ENCODE measurements at places on chromosomes 1 and 21.

- DNase-seq = no peak
Measured at GRCh38 chr1:74715236-74715502, 17.7 kb downstream of the CRYZ start.

DNA sequence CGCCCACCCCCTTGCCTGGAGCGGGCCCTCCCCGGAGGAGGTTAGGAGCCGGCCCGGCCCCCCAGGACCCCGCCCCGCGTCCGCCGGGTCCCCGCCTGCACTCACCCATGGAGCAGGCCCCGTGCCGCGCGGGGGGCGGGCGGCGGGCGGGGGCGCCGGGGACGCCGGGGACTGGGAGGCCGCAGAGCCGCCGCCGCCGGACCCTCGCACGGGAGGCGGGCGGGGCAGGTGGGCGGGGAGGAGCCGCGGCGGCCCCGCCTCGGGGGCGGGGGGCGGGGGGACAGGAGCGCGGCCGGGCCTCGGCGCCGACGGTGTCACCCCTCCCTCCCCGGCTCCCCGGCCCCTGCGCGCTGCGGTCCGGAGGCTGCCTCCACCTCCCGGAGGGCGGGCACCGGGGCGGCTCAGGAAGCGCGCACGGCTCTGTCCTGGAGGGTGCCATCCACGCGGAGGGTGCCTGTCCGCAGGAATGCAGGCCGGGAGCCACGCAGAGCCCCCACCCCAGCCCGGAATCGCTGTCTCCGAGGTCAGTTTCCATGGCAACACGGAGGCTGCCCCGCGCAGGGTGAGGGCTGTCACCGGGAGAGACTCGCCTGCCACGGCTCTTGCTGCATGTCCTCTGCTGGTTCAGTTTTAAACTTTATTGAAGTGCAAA, 5.9 kb upstream of the PLEKHG5 start:
- DNase-seq = peak; percentile 36

GRCh38 chr1:7993593-7994479, 32.3 kb downstream of the ERRFI1 start:
- no peak for DNase-seq

GRCh38 chr1:186628910-186629309, 51.3 kb downstream of the PTGS2 start:
- no peak for DNase-seq

DNA sequence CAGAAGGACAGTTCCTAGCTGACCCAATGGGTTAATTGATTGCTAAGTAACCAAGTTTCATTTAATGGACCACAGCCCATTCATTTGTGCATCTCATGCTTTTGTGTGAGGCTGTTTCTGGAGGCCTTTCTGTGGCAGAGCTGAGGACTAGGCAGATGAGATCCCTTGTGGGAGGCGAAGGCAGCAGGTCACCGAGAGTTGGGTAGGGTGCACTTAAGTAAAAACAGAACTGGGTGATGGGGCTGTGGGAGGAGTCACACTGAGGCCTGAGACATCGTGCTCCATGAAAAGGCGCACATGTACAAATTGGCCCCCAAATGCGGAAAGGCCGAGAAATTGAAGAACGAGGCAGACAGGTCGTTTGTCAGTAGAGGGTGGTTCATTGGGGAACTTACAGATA, 60.9 kb downstream of the S100B start:
- DNase-seq = no peak

DNA sequence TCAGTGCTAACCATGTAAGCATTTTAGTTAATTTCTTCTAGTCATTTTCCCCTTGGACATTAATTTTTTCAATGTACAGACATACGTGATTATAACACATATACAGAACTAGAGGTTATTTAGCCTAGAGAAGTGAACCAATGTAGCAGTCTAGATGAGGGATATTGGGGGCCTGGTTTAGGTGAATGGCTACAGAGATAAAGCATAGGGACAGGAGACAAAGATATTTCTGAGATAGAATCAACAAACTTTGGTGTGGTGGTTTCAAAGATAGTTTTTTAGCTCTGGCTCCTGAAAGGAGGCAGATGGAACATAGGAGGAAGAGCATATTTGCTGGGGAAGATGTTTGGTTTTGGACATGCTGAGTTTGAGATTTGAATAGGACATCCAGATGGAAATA, 23.0 kb downstream of the RLF start:
- no peak for DNase-seq

- DNase-seq = no peak
Measured at GRCh38 chr1:114114185-114115094, 39.2 kb downstream of the SYT6 start.

GRCh38 chr1:41386196-41386663, 25.0 kb downstream of the FOXO6 start:
- DNase-seq = no peak

DNA sequence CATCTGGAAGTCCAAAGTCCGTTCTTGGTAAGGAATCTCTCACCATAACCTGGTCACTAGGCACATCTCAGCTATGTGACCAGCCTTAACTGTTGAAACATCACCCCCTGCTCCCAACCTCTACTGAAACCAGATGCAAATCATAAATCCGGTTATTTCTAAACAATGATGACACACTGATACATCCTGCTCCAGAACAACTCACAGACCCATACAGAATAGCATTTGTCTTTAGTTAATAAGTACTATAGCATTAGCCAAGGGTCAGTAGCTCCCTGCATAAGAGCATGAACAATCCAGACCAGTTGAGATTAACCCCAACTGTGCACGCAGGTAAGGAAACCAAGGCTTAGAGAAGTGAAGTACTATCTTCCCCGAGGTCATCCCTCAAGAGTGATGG, 38.0 kb upstream of the KCTD3 start:
- no peak for DNase-seq

- DNase-seq = no peak
Measured at GRCh38 chr1:8875216-8875861, 3.1 kb downstream of the ENO1 start.

GRCh38 chr1:206685334-206685768, 646 bp downstream of the MAPKAPK2 start:
- no peak for DNase-seq

DNA sequence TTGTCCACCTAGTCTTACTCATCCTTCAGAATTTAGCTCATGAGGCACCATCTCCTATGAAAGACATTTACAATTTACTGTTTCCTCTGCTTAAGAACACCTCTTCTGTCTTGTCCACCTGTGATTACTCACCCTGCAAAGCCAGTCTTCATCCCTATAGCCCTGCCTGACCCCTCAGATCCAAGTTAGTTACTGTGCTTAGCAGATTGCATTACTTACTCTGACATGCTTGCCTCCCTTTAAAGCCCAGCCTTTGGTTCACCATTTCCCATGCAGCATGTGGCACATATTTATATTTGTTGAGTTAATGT, 60.9 kb upstream of the VCAM1 start:
- no peak for DNase-seq

- no peak for DNase-seq
Measured at GRCh38 chr1:13697738-13698137, 2.2 kb upstream of the PRDM2 start.

DNA sequence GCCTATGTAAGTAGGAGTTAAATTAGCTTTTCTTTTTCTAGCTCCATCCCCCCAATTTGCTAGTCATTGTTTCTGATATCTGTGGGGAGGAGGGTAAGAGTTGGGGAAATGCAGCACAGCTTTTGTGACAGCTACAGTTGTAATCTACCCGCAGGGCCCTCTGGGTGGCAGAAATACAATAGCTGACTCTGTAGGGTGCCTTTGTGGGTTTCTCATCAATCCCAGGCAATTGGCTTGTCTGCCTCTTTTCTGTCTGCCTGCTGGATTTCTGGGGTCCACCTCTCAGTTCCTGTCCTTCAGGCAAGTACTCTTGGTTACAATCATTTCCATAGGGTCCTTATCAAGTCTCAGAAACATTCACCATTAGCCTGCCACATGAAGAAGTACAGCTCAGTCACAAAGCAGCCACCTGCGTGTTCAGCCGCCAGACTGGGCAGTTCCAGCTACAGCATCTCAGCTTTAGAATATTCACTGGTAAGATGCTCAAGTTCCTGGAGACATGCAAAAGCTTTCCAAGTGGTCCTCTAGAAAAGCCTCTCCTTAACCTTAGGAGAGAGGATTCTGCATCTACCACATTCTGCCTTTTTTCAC, 19.2 kb upstream of the SLC44A5 start:
- no peak for DNase-seq

DNA sequence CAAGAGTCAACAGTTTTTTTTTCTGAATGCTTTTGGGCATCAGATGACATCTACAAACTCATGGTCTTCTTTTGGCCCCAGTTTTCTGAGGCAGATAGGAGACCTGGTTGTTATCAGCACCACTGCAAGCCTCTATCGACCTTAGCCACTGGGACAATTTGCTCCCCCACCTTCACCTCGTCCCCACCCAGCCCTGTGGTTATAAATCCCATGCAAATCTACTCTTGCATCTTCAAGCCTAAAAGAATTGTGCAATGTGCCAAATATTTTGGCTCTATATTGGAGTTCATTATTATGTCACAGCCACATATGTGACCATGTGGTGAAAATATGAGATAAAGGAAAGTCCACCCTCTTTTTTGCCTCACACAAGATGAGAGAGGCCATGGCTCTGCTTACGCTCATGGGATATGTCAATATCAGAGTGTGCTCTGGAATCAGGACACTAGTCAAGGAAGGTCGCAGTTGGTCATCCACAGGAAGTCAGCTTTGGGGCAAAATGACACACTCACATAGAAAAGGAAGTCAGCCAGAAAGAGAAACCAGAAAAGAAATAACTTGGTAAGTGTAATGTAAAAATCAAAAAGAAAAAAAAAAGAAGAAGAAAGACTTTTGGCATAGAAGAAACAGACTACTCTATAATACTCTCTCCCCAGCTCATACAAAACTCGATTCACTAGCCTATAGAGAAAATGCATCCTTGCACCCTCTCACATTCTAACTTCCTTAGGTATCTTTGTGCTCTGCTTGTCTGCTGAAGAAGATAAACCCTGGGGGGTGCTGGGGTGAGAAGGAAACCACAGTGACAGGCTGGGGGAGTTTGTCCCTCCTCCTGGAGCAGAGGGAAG, 21.2 kb downstream of the SLC30A10 start:
- DNase-seq = no peak

- DNase-seq = no peak
Measured at GRCh38 chr1:47559944-47560695, 122.3 kb downstream of the FOXD2 start.

- no peak for DNase-seq
Measured at GRCh38 chr1:230979389-230979716, 459 bp downstream of the ARV1 start.

DNA sequence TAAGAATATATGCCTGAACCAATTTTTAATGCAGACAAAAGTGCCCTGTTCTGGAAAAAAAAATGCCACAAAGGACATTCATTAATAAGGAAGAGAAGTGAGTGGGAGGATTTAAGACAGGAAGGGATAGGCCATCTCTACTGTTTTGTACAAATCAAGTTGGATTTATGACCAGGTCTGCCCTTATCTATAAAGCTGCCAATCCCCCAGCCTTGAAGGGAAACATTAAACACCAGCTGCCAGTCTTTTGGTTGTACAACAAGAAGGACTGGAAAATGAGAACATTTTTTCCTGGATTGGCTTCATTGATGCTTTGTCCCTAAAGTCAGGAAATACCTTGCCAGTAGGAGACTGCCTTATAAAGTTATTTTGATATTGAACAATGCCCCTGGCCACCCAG, 444.0 kb downstream of the NPHP4 start:
- DNase-seq = no peak

DNA sequence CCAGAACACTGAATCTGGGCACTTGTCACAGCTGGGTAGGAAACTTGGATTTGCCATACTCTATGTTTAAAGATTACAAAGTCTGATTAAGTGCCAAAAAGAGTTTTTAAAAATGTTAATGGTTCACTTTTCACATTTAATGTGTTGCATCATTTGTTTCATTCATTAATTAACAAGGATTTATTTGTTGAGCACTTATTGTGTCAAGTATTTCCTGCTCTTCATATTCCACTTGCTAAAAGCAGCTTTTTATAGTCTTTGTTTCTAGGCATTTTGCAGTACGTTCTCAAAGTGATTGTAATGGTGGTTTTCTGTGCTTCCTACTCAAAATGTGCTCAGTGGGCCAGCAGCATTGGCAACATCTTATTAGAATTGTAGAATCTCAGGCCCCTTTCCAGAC, 68.7 kb downstream of the EPB41 start:
- no peak for DNase-seq

DNA sequence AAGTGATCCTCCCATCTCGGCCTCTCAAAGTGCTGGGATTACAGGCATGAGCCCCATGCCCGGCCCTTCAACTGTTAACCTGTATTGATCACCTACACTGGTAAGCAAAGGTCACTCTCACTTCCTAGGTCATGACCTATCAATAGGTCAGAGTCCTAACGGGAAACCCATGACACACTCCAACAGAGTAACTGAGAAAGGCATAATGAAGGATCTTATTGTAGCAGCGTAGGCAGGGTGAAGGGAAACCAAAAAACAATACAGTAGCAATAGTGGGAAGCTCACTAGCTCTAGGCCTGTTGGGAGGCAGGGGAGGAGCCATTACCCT, 19.5 kb upstream of the IFNAR1 start:
- no peak for DNase-seq

- DNase-seq = no peak
Measured at GRCh38 chr1:205537386-205538018, 33.0 kb downstream of the CDK18 start.

GRCh38 chr1:9687874-9688582, 36.5 kb downstream of the PIK3CD start:
- no peak for DNase-seq

GRCh38 chr1:20281801-20282200, 8.9 kb upstream of the VWA5B1 start:
- no peak for DNase-seq

- DNase-seq = no peak
Measured at GRCh38 chr1:109617291-109617801, 2.1 kb downstream of the GNAT2 start.

DNA sequence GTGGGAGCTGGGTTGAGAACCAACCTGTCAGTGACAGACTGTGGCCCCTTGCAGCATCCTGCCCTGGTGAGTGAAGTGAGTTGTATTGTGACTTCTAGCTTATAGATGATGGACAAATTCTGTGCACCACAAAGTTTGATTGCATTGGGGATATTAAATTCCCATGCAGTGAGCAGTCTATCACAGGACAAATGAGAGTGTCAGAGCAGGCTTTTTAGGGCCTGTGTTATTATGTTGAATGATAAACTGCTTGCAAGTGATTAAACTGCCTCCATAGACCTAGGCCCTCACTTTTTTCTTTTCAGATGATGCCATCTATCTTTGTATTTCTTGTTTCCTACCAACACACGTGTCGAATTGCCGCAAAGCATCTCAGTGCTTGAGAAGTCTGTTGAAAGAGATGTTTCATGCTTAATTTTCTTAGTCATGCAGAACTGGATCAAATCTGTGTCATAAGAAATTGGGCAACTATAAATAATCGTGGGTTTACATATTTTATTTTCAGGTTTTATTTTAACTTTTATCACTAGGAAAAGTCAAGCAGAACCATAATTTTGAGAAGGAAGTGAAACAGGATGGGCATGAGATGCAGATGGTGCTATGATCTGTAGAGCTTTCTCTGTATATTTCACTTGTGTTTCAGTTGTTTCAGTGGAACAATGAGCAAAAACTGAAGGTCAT, 199.2 kb downstream of the S1PR1 start:
- DNase-seq = no peak

- DNase-seq = no peak
Measured at GRCh38 chr1:184157394-184157742, 105.8 kb downstream of the TSEN15 start.
